Endodermal cell (in vitro differentiated cells): ENCODE measurements at places on chromosomes 12 and 14.

- DNase-seq, result no peak
- no peaks in the 10 kb centered on the region for H3K27me3 ChIP-seq
- H3K36me3 ChIP-seq, result no peaks in the 10 kb centered on the region
- H3K4me3 ChIP-seq, result no peak overlapping the region
- no peaks in the 10 kb centered on the region for H3K4me1 ChIP-seq
- H3K27ac ChIP-seq, result no peak overlapping the region
Observed at GRCh38 chr12:68506619-68507018, 104.1 kb upstream of the RAP1B start.

DNA sequence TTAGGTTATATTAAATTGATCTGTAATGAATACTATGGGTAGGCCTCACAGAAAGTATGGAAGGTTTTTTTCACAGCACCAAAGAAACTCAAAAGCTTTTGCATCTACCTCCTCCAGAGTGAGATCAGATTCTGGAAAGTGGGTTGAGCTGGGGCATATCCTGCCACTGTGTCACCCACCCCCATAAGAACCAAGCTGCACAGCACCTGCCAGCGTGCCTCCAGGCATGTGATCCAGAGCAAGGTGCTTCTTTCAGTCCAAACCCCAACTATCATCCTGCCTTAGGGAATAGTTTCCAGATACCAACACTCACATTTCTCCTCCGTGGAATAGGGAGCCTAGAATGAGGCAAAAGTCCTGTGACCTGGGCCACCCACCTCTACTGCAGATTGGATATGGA, 42.6 kb upstream of the PRB2 start:
- no peak overlapping the region for H3K27ac ChIP-seq
- H3K4me1 ChIP-seq, result no peaks in the 10 kb centered on the region
- H3K27me3 ChIP-seq, result no peaks in the 10 kb centered on the region
- DNase-seq, result no peak

- no peak overlapping the region for H3K27ac ChIP-seq
- H3K4me3 ChIP-seq, result no peak overlapping the region
- peak; percentile 14 for DNase-seq
Observed at GRCh38 chr14:68507544-68508081, 285.3 kb downstream of the ZFP36L1 start.

DNA sequence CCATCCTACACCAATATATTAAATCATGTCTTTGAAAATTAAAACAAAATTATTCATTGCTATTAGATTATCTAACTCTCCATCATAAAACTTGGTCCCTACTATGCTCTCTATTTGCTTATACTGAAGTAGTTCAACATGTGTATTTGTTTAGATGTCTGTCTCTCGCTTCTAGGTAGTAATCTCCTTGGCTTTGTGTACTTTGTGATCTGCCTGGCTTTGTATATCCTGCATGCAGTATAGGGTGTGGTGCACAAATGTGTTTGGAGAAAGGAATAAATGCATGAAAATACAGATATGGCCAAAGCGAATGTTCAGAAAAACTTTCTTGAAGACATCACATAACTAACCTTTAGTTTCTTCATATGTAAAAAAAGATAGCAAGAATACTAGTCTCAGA, 246.6 kb upstream of the LRFN5 start:
- H3K4me3 ChIP-seq, result no peak overlapping the region
- DNase-seq, result no peak
- H3K4me1 ChIP-seq, result no peaks in the 10 kb centered on the region
- H3K27ac ChIP-seq, result no peak overlapping the region

- no peak overlapping the region for H3K4me3 ChIP-seq
- no peak for DNase-seq
- H3K36me3 ChIP-seq, result no peaks in the 10 kb centered on the region
Observed at GRCh38 chr14:91229743-91230200, 14.7 kb downstream of the GPR68 start.

DNA sequence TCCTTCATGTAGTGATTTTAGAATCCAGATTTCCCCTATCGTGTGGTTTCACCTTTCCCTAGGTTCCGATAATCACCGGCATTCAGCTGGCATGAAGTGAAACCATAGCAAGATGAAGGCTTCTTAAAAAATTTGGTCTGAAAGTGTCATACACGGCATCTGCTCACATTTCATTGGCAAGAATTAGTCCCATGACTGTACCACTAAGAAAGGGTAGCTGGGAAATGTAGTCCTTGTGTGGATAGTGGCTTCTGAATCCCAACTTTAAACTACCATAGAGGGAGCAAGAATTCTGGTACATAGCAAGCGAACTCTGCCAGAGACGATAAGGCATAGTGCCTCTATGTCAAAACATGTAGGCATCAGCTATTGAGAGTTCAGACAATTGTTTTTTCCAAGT, 360.1 kb upstream of the TBX3 start:
- H3K27me3 ChIP-seq, result peaks cover 10% of the 10 kb centered on the region
- DNase-seq, result no peak
- H3K36me3 ChIP-seq, result no peaks in the 10 kb centered on the region
- no peak overlapping the region for H3K27ac ChIP-seq

DNA sequence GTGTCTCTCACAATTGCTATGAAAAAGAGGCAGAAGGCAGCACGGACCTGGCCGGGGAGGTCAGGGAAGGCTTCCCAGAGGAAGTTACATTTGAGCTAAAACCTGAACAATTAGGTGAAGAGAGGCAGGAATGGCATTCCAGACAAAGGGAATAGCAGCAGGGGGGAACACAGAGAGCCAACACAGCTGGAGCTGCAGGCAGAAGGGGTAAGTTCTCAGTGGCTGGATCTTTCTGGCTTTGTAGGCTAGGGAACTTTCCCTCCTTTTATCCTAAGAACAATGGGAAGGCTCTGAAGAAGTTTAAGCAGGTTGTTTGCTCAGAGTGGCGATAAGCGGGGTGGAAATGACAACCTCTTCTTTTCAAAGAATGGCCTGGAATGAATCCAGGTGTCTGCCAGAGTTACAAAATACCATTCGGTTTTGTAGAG, 100.0 kb downstream of the PRIMA1 start:
- peaks cover 4% of the 10 kb centered on the region for H3K36me3 ChIP-seq
- H3K27me3 ChIP-seq, result no peaks in the 10 kb centered on the region
- peak overlapping the region; percentile 69 for H3K4me3 ChIP-seq
- peaks cover 18% of the 10 kb centered on the region for H3K4me1 ChIP-seq
- DNase-seq, result peak; percentile 92
- H3K27ac ChIP-seq, result peak overlapping the region; percentile 71
